ENCODE measurements at places on chromosomes 7 and 10.

GRCh38 chr7:158240801-158241200, 346.8 kb downstream of the PTPRN2 start:
- DNase-seq = no peak

GRCh38 chr10:24898501-24898900, 53.9 kb downstream of the PRTFDC1 start:
- DNase-seq = no peak

DNA sequence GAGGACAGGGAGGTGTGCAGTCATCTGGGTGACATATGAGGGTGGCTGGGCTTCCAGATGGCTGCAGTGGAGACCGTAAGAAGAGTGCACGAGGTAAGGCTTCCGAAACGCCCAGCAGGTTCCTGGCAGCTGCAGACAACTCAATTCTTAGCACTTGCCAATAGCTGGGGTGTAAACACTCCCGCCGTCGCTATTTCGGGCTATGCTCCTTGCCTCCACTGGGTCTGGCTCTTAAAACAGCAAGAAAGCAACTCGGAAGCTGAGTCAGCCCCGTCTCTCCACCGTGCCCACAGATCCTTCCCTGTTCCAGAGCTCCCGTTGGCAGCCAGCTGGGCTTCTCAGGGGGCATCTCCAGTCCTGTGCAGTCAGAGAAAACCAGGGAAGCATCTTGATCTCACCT, 6.1 kb upstream of the PDGFA start:
- no peak for DNase-seq

DNA sequence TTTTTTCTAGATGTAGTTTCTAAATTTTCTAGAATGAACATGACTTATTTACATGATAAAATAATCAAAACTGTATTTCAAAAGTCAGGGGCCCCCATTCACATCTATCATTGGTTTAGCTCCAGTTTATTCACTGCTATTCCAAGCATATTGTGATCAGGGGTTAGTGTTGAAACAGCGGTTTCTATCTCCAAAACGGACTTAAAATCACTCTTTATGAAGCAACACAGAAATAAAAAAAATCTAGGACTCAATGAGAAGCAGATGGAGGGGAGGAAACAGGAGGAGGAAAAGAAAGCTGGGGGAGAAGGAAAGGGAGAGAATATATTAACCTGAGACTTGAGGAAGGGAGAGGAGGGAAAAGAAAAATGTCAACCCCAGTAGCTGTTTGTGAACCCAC, 14.8 kb upstream of the CH25H start:
- no peak for DNase-seq

- DNase-seq = no peak
Measured at GRCh38 chr10:42929993-42930392, 146.9 kb upstream of the RET start.

GRCh38 chr10:114271075-114271778, 32.2 kb downstream of the VWA2 start:
- peak; percentile 18 for DNase-seq

GRCh38 chr10:93596539-93596938, 4.5 kb downstream of the RBP4 start:
- DNase-seq = no peak

DNA sequence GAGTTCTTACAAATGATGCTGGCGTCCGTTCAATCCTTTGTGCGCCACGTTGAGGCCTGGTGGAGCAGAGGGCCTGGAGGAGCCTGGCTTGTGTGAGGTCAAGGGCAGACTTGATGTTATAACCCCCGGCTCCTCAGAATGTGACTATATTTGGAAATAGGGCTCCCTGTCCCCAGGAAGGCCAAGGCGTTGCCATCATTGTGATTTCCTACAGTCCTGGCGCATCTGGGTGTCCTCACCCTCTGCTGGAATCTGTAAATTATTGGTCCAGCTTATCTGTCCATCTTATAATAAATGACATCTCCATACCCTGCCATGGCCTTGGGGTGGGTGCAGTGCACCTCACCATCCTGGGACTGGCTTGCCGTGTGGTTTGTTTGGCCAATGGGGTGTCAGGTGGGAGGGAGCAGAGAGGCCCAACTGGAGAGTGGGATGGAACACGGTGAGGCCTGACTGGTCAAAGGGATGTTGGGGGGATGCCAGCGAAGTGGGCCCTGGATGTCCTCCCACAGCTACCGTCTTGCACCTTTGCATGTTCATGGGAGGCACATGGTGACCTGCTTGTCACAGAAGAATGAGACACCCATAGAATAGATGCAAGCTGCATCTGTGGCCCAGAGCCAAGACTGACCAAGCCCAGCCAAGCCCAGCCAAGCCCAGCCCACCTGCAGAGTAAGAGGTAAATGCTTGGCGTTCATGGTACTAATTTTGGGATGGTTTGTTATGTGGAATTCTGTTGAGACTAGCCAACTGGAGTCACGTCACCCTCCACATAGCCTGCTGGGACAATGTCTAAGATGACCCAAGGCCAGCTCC, 11.1 kb upstream of the LRRC27 start:
- DNase-seq = no peak

GRCh38 chr10:73893426-73893825, 17.5 kb upstream of the PLAU start:
- DNase-seq = no peak

DNA sequence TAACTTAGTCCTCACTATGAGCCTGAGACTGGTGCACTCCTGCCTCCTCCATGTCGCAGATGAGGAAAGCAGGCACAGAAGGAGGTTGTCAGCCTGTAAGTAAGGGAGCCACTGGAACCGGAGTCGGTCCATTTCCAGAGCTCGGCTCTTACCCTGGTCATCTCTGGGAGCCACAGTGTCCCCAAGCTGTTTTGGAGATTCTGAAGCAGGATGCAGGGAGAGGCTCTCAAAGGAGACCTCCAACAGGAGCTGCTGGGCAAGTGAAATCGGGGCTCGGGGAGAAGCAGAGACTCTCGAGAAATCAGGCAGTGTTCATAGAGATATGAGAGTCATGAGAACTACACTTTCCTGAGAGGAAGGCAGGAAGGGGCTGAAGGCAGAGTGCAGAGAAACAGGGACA, 39.0 kb downstream of the VSTM4 start:
- no peak for DNase-seq

GRCh38 chr10:3765146-3765545, 19.9 kb downstream of the KLF6 start:
- DNase-seq = no peak

DNA sequence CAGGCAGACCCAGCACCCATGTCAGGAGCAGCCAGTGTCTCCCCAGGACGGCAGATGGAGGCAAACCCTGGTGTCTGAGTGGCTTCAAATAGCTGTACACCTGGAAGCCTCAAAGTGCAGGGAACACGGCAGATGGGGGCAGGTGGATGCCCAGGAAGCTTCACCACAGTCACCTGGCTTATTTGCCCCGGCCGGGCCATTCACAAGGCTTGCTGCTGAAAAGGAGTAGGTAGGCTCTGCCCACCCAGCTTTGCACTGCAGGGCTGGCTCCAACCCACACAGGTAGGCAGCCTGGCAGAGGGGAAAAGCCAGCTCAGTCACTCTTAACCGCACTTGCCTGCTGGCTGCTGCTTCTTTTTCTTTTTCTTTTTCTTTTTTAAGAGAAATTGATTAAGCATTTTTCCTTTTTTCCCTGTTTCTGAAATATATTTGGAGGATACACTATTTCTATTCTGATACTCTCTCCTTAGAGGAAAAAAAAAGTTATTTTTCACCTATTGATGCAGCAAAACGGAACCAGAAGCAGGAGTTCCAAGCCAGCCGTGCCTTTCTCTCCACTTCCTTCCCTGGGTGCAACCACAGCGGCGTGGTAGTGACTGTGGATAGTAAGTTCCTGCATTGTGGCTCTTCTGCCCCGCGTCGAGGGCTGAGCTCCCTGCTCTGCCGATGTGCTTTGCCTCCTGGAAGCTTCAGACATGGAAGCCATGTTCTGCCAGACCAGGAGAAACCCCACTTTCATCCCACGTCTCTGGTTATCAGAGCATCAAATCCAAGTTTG, 118.3 kb downstream of the KLF6 start:
- no peak for DNase-seq

DNA sequence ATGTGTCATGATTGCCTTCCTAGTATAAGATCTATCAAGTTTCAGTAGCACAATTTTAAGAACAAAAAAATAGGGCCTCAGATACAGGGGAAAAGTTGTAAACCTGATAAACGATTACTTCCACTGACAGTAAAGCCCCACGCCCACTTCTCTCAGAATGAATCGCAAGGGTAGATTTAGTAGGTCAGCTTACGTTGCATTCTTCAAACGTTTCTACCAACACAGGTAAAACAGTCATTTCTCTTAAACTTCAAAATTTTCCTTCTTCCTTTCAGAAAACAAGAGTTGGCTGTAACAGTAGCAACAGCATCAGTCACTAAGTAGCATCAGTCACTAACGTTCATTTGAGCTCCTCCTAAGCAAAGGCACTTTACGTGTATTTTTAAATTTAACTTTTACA, 221.5 kb downstream of the ADAM12 start:
- DNase-seq = no peak

GRCh38 chr7:73314271-73314670, 5.6 kb upstream of the NSUN5 start:
- DNase-seq = no peak

GRCh38 chr10:122457934-122458333, 3.4 kb upstream of the HTRA1 start:
- DNase-seq = no peak

GRCh38 chr10:126839094-126839761, 66.0 kb upstream of the DOCK1 start:
- no peak for DNase-seq

GRCh38 chr7:10225275-10225674, 748.4 kb upstream of the PHF14 start:
- no peak for DNase-seq

GRCh38 chr7:27763983-27764508, 24.1 kb downstream of the TAX1BP1 start:
- DNase-seq = no peak

GRCh38 chr7:46396481-46396880, 475.4 kb upstream of the IGFBP3 start:
- DNase-seq = no peak

DNA sequence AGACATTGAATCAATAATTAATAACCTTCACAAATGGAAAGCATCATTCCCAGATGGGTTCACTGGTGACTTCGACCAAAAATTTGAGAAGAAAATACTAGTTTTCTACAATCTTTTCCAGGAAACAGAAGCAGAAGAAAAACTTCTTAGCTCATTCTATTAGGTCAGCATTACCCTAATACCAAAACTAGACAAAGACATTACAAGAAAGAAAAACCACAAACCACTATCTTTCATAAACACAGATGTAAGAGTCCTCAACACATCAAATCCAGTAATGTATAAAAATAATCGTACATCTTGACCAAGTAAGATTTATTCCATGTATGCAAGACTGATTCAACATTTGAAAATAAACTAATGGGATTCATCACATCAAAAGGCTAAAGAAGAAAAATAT, 64.0 kb upstream of the CDK1 start:
- DNase-seq = no peak

DNA sequence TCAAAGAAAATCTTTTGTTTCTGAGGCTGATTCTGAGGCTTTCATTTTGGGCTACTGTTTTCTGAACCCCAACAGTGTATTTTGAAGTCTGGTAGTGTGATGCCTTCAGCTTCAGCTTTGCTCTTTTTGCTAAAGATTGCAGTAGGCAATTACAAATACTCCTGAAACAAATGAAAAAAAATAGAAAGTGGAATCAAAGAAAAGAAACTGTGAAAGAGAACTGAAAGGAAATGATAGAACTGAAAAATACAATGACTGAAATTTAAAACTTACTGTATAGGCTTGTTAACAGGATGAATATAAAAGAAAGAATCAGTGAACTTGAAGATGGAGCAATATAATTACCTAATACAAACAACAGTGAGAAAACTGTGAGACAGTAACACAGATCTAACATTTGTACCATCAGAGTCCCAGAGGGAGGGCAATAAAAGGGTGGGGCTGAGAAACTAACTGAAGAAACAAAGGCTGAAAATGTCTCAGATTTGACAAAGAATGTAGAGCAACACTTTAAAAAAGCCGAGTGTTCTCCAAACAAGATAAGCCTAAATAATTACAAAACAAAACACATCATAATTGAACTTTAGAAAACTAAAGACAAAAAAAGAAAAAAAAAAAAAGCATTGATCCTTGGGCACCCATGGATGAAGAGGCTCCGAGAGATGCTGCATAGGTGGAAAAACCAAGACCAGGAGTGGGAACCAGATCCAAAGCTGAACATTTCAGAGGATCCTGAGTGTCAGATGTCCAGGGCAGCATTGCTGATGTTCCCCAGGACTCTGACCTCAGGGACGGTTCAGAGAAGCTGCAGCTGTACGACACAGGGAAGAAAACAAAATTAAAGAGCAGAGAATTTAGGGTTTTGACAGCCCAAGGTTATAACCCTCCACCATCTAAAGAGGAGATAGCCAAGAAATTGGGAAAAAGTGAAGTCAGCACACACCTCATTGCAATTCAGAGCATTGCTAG, 223.2 kb upstream of the IGFBP3 start:
- no peak for DNase-seq

DNA sequence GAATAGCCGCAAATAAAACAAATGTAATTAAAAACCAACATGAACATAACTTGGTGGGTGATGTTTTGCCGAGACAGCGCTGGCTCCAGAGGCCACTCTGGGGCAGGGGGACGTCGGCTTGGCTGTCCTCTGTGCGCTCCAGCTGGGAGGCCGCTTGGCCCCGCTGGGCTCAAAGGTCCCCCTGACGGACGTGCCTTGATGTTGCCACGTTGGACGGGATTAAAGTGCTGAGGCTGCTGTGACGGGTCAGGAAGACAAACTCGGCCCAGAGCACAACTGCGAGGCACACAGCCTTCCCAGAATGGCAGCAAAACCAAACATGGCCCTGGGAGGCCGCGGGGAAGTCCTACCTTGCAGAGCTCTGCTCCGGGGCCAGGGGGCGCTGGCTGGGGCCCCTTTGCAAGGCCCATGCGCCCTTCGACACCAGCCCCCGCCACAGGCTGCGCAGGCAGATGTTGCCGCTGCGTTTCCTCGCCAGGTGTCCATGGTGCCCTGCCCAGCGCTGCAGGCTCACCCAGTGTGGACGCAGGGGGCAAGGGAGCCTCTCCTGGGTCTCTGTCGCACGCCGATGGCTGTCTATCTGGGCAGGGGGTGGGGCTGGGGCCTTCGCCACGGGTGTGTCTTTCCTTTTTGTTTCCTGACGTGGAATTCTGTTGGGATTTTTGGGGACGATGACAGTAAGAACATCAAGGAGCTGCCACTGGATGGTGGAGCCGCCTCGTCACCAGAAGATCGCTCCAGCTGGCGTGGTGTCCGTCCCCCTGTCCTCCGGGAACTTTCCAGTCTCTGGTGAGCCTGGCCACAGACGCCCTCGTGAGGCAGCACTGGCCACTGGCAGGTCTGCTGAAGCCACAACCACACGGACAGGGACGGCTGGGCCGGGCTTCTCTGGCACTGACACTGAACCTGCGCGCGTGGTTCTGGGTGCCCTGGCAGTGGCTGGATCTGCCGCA, 99.6 kb upstream of the DIP2C start:
- DNase-seq = no peak
